Amygdala (tissue), 56 donors: ENCODE measurements at places on chromosomes 1 and 21.

DNA sequence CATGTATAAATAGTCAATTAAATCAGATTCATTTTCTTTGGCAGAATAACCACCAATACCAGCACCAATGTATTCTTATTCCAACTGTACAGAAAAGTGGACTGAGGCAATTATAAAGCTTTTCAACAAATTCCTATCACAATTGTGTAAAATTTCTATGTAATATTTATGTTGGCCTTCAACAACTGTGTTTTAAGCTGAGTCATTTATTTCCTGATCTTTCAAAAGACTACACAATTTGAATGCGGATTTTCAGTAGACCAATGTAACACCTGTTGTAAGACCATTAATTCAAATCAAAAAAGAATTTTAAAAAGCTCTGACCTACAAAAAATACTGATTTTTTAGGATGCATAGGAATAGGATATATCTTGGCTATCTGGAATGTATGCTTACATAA is 25.5 kb downstream of the GPATCH2 start:
- DNase-seq, result no peak

DNA sequence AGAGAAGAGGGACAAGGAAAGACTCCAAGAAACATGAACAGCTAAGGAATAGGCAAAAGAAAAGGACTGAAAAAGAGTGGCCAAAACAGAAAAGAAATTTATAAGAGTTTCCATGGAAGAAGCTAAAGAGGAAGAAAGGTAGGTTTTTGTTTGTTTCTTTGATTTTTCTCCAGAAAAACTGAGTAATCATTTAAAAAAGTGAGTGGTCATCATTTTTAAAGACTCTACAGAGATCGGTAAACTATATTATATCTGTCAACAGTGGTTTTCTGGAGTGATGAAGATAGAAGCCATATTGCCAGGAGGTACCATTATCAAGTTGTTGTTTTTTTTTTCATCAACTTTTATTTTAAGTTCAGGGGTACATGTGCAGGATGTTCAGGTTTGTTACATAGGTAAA is 202.4 kb downstream of the DNAH14 start:
- DNase-seq, result no peak

DNA sequence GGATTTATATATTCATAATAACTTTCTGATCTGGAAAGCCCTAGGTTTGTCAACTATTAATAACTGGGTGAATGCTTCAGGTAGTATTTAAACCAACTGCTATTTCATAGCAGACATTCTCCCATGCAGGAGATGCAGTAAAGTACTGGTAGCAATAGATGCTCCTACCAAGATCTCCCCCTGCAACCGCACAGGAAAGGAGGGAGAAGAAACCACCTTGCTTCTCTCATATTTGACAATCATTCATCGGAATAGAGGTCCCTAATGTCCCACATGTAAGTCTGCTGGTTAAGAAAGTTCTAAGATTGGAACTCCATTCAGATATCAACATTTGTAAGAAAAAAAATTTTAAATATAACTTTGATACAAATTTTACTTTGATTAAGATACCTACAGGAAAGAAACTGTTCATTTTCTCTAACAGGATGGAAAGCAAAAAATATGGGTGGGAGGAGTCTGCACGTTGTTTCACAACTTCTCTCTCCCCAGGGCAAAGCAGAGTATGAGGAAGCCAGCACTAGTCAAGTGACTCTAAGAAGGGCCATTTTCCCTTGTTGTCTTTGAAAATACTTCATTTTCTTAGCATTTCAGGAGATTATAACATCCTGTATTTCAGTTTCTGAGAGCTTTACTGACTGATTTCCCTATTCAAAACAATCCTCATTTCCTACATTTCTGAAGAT is at the start of gene PYHIN1:
Gene PYHIN1 (plus strand): TSS at position 498 of the 683 bp plus-strand sequence. CDS start 5,359 bp downstream, outside the sequence.
- no peak for DNase-seq

GRCh38 chr1:75265792-75266191 is 131.6 kb downstream of the LHX8 start:
- DNase-seq, result no peak

DNA sequence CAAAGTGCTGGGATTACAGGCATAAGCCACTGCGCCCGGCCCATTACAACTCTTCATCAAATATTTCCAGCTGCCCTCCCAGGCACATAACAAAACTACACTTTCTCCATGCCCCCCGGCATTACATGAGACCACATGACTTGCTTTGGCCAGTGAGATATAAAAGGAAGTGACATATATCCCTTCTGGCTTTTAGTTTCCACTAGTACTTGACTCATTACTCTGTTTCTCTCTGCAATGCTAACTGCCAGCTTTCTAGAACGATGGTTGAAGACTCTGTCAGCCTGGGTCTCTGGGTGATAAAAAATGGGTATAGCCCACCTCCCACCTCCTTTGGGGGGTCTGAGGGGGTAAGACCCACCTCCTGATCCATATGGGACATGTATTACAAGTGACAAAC is 24.2 kb downstream of the ABL2 start:
- DNase-seq, result no peak

DNA sequence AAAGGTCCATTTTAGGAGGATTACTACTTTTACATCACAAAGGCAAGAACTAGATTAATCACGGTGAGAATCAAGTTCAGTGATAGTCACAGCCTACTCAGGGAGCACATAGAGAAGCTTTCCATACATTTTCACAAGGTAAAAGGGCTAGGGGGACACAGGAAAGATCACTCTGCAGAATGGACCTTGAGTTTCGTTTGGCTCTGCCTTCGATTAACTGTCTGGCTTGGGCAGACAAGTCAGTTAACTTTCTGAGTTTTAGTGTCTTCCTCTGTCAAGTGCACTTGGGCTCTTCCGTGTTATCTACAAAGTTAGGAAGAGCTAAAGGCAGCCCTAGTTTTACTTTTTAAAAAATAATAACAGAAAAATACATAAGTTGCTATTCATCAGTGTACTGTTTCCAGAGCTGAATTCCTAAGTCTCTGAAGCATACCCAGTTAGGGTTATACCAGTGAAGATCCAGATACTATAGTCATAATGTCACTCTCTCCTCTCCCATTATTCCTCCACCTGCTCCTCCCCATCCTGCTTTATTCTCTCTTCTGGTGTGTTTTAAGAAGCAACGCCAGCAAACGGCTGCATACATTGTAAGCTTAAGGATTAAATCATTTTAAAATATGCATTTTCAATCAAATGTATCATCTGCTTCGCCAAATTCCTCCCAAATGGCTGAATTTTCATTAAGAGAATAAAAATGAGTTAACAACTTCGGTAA is 1.7 kb downstream of the CEP170 start:
- DNase-seq, result no peak

GRCh38 chr1:100050139-100050538 is 80.3 kb downstream of the SLC35A3 start:
- no peak for DNase-seq

DNA sequence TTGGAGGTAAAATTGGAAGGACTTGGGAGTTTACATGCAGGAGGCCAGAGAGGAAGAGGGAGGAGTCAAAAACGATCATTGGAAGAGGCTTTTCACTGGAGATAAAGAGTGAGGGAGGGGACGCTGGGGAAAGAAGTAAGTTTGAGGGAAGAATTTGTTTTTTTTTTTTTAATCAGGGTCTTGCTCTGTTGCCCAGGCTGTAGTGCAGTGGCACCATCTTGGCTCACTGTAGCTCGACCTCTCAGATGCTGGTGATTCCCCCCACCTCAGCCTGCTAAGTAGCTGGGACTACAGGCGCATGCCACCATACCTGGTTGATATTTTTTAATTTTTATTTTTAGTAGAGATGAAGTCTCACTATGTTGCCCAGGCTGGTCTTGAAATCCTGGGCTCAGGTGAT is 1.2 kb upstream of the MROH7 start:
- DNase-seq, result no peak

GRCh38 chr1:232725305-232726047 is 79.7 kb upstream of the MAP10 start:
- no peak for DNase-seq

GRCh38 chr1:221724931-221725605 is 16.8 kb downstream of the DUSP10 start:
- DNase-seq, result no peak

GRCh38 chr1:12778907-12779306 is 5.4 kb downstream of the PRAMEF12 start:
- DNase-seq, result no peak

DNA sequence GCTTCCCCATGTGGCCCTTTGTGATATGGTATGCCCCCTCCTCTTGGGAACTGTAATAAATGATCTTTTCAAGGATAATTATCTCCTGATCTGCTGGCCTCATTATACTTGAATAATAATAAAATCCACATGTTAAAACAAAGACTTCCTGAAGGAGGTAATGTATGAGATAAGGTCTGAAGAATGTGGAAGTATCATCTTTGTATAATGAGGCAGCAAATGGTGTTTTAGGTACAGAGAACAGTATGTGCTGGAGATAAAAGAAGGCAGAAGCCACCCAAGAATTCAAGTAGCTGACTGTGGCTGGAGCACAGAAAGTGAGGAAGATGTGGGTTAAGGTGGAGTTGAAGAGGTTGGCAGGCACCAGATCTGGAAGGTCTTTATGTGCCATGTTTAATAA is 12.8 kb upstream of the COG2 start:
- no peak for DNase-seq

GRCh38 chr1:53725238-53725689 is 13.7 kb downstream of the GLIS1 start:
- DNase-seq, result no peak

GRCh38 chr21:25845729-25846256 is 111.0 kb downstream of the GABPA start:
- no peak for DNase-seq

DNA sequence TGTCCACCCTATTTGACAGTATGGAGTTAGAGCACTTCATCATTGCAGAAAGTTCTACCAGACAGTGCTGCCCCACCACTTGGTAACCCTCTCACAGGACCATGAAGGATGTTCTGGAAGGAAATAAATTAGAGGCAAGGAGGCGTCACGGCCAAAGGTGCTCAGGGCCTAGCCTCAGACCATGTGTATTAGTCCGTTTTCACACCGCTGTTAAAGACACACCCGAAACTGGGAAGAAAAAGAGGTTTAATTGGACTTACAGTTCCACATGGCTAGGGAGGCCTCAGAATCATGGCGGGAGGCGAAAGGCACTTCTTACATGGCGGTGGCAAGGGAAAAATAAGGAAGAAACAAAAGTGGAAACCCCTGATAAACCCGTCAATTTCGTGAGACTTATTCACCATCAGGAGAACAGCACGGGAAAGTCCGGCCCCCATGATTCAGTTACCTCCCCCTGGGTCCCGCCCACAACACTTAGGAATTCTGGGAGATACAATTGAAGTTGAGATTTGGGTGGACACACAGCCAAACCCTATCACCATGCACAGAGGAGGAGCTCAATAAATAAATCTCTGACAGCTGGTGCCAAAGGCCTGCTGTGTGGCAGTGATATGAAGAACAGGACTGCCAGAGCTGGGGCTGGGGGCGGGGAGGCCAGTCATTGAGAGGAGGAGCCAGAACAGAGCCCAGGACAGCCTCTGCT is 75.8 kb downstream of the FHAD1 start:
- DNase-seq, result no peak

DNA sequence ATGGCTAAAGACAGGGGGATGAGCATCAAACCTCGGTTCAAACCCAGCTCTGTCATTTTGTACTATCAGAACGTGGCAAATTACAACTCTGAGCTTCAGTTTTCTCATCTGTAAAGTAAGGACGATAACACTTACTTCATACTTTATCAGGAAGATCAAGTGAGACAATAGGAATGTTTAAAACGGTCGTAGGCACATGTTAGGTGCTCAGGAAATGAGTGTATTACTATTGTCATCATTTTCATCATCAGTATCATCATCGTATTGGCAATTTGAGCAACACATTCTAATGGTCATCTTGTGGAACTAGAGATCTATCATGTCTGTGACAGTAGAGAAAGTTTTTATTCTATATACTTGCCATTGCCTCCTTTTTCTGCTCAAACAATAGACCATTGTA is 22.1 kb upstream of the GADD45A start:
- DNase-seq, result no peak

DNA sequence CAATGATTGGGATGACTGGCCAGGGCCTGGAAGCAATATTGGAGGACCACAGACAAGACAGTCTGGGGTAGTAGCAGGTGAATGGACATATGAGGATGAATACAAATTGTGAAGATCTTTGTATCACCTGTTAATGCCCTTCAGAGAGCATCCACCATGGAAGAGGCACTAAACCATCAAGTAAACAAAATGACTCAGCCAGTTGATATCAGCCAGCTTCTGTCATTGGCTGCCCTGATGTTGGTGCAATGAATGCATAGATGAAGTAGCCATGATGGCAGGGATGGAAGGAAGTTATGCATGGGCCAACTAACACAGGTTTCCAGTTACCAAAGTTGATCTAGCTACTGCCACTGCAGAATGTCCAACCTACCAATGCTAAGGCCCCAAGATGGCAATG is 16.1 kb upstream of the ERI3 start:
- no peak for DNase-seq
